Activated naive CD4-positive, alpha-beta T cell treated with anti-CD3 and anti-CD28 coated beads, Interleukin-2, amount 50 U/mL, for 16 hours (primary cell): ENCODE measurements at places on chromosomes 4 and X.
A peak's percentile ranks its signal among the peaks of the same experiment; 100 is the strongest.

GRCh38 chr4:78426972-78427371, 124.6 kb upstream of the ANXA3 start:
- no peak for DNase-seq

DNA sequence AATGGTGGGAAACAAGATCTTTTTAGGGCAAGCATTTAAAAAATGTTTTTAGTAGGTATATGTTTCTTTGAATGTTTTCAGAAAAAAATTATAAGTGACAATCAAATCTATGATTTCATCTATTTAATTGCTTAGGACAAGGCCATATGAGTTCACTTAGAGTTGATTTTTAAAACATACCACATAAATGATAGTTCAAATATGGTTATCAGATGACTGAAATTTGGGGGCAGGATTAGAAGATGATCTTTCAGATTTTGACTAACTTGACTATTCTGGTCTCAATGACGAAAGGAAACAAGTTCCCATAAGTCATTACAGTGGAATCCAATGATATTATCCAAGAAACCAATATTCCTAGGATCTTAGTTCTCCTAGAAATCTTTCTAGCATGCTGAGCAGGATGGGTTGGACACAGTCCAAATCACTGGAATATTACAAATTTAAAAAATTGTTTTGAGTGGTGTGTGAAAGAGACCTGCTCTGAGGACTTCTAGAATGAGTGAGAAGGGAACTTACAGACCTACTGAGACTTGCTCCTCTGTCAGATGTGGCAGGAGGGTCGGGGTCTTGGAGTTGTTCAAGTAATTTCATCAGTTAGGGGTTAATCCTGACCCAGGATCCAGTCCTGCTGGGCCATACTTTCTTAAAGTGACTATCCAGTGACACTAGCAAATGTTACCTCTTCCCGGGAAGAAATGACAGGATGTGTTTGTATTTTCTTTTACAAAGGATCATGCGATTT, 20.0 kb downstream of the RHOH start:
- DNase-seq: no peak

DNA sequence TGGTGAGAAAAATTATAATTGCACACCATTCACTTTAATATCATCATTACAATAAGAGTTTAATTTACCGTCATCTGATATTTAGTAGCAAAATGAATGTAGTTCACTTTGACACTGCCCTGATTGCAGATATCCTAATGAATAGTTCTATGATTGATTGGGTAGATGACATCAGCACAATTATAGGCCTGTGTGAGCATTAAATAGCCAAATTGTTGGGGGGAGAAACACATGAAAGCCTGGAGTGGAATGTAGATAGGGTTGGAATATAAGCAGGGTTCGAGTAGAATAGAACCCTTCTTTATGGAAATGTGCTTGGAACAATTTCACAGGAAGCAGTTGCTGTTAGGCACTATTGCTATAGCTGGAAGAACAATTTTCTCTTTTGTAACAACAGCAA, 1526.2 kb downstream of the RPA4 start:
- no peak for DNase-seq

GRCh38 chr4:44194365-44194764, 254.2 kb downstream of the KCTD8 start:
- DNase-seq: no peak

- DNase-seq: no peak
These were observed 84.4 kb upstream of the PHOX2B start for GRCh38 chr4:41832961-41833360.

- DNase-seq: no peak
These were observed 6.4 kb downstream of the SYP start for GRCh38 chrX:49193542-49193964.

DNA sequence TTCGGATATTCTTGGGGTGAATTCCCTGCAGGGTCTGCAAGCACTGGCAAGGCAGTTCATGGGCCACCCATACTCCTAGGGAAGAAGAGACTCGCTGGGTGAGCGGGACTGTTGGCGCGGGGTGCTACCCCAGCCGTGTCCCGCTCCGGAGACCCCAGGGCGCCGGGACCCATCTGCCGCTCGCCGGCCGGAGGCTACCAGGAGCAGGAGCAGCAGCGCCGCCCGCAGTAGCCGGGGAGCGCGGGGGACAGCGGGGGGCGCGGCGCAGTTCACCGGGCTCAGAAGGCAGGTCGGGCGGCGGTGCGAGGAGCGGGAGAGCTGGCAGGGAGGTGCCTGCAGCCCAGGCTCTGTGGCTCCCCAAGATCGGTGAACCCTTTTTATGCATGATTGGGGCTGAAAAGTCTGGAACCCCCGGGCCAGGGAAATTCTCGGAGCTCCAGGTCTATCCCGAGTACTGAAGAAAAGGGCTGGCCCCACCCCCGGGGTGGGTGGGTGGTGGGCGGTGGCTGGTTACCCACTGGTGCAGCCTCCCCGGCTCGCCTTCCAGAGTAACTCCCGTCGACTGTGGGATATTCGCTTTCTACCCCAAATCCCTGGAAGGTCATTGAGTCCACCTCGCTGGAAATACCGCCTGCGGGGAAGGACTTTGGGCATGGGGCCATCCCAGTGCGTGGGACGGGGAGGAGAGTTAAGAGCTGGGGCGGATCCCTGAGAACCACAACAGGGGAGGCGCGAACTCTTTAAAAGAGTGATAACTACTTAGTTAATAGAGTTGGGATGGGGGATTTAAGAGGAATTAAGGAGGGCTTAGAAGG, 37.6 kb downstream of the PF4 start:
- DNase-seq: no peak

DNA sequence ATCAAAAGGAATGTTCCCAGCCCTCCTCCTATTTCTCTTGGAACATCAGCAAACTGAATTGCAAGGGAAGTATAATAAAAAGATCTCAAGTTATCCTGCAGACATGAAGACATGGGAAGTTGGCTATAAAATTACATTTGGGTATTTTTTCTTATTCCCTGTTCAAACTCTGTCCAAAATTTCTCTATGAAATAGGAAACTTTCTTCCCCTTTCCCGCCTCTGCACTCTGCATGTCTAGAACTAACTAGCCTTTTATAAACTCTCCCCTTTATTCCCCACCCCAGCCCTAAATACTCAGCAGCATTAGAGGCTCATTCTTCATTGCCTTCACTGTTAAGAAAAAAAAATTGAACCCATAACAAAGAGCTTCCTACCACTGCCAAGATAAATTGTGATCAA, 126.7 kb upstream of the EDNRA start:
- no peak for DNase-seq

DNA sequence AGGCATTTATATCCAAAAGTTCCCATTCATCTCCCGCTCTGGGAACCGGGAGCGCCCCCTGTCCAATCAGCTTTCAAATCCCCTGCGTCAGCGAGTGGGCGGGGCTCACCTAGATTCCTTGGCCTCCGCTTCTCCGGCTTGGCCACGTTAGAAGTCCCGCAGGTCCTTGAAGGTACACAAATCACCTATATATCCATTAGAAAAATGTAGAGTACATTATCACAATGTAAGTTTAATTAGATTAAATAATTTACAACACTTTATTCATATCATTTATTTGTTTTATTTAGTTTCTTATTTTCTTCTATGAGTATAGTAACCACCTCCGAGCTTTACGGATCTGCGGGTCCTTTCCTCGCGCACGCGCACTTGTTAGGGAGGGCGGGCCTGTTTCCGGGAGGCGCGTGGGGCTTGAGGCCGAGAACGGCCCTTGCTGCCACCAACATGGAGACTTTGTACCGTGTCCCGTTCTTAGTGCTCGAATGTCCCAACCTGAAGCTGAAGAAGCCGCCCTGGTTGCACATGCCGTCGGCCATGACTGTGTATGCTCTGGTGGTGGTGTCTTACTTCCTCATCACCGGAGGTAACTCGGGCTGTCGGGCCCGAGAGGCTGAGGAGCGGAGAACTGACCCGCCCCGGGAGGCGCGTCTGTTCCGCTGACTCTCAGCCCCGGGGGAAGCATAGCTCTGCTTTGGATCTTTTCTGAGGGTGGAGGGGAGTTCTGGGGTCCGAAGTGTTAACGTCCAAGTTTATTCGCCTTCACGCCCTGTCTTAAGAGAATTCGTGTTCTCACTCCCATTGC, at the start of gene OSTC:
TSS of gene OSTC (plus strand) at position 388 of the 802 bp plus-strand sequence. CDS start at position 445, 57 bp downstream.
- DNase-seq: peak; percentile 93

GRCh38 chr4:8080754-8081065, 77.9 kb downstream of the ABLIM2 start:
- DNase-seq: no peak

- DNase-seq: no peak
These were observed 3.3 kb upstream of the RPS6KA3 start for GRCh38 chrX:20269848-20270561.

- DNase-seq: no peak
These were observed 106.2 kb upstream of the KLF8 start for GRCh38 chrX:56125946-56126345.

DNA sequence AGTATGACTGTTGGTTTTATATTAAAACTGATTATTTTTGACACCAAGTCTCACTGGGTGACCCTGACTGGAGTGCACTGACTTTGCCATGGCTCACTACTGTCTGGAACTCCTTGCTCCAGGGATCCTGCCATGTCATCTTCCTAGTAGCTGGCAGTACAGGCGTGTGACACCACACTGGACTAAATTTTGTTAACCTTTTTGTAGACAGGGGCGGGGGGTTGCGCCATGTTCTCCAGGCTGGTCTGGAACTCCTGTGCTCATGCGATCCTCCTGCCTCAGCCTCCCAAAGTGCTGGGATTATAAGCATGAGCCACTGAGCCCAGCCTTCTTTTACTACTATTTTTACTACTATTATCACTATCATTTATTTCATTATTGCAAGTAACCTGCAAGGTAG, 8.9 kb downstream of the XAGE1A start:
- no peak for DNase-seq

DNA sequence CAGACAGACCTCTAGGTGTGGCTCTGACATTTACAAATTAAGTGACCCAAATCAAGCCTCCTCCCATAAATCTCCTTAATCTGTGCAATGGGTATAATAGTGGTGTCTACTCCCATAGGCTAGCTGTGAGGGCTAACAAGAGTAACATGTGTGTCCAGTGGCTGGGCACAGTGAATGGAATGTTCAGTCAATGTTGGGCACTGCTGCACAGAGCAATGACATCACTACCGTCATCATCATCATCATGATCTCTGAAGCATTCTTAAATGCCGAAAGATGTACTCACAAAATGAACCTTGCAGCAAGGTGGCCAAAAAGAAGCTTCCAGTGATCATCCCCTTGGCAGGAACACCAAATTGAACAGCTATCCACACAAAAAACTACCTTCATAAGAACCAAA, 43.5 kb downstream of the CHRNA9 start:
- DNase-seq: no peak
